ENCODE measurements at places on chromosomes 3 and 15.

DNA sequence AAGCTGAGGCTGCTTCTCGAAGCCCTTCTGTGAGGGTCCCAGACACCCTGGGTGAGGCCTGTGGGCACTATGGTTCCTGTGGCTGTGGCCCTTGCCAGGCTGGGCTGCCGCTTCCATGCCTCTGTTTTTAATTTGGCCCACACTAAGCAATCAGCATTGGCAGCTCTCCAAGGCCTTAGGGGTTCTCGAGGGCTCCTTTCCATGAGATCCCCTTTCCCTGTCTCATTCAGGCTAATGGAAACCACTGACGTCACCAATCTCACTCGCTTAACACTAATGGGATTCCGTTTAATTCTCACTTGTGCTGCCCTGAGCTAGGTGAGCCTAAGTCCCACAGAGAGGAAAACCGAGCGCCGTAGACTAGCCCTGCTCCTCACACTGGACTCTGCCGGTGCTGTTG lies 60.2 kb upstream of the RAB6B start:
- no peak for DNase-seq

DNA sequence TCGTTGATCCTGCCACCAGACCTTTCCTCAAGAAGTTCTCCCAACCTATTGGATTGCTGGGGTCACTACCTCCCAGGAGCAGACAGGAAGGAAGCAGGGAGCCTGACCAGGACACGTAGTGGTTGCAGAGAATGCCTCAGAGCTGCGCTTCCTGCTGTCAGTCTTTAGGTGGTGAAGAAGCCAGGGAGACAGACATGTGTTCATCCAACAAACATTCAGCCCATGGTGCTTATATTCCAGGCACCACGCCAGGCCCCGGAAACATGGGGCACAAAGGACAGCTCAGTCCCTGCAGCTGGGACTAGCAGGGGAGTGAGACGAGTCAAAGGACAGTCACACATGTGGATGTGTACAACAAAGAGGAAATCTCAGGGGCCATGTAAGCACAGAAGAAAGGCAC lies 26.0 kb upstream of the CORO2B start:
- DNase-seq, result no peak

DNA sequence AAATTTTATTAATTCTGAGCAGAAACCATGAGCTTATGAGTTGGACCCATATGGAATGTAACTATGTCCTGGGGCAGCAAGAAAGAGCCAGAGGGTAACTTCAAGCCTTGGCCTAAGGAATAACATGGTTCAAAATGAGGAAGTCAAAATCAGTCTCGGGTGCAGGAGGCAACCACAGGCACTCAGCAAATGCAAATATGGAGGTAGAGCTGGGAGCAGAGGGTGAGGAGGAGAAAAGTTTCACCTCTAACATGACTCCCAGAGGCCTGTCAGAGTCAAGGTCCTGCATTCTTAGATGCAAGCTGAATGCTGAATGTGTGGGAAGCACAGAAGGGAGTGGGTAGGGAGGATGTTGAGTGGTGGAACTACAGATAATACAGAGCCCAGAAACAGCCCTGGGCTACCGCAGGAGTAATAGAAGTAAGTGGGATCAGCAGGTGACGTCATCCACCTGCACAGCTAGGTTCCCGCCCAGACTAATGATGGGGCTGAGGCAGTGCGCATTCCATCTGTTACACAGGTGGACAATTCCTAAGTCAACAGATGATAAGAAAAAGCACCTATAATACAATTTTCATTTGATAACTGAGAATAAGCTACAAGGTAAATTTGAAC lies 279.8 kb upstream of the ARRDC4 start:
- DNase-seq, result no peak

- no peak for DNase-seq
These were observed 72.4 kb downstream of the CHDH start for GRCh38 chr3:53773611-53774368.

GRCh38 chr3:131109156-131109555 lies 82.5 kb downstream of the NEK11 start:
- no peak for DNase-seq

GRCh38 chr15:100847194-100847593 lies 32.4 kb upstream of the ALDH1A3 start:
- DNase-seq, result no peak

DNA sequence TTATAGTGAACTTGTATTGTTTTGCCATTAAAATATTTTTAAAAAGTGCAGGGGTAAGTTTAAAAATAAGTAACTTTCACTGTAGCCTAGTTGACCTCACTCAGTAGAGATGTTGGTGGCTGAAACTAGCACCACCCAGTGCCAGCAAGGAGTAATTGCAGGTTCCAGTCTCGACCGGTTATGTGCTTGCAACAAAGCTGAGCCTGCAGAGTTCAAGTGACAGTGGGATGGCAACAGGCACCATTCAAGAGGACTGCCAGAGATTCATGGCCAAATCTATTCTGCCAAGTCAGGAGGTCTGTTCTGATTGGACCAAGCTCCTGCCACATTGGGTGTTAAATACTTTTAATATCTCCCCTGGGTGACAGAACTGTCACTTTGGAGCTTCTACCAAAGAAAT lies 2.7 kb downstream of the ADAMTS7 start:
- no peak for DNase-seq

GRCh38 chr3:44966795-44967278 lies 9.1 kb downstream of the ZDHHC3 start:
- no peak for DNase-seq

DNA sequence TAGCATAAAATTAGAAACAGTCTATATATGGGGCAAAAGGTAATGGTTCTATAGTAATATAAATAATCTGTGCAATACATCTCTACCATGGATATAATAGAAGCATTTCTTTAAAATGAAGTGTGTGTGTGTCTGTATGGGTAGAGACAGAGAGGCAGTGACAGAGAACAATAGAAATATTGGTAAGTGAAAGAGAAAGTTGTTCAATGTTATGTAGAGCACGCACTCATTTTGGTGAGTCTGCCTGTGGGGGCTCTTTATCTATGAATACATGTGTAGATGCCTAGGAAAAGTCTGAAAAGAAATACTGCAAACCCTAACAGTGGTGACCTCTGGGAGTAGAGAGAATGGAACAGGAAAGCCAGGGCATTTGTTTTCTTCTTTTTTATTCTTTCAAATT lies 182.6 kb downstream of the STAC start:
- no peak for DNase-seq
